ENCODE measurements at places on chromosomes 2 and 18. TPM values are rescaled to one million over a fixed set of nuclear protein-coding genes. Genes with fewer than 3 reads are reported as not detected.

Gene HOXD9
- 3.2 TPM for total RNA-seq

Gene PPP1R1C
- total RNA-seq, result 9.8 TPM

Gene PDE6D
- total RNA-seq, result 40.4 TPM

Gene SPP2
- total RNA-seq, result 0.22 TPM

Gene INPP5D
- 11.4 TPM for total RNA-seq

Gene MOGAT1
- 0.20 TPM for total RNA-seq

Gene RAB6C
- 0.44 TPM for total RNA-seq

Gene FOXD4L1
- total RNA-seq, result 0.17 TPM

Gene KATNAL2
- 7.5 TPM for total RNA-seq

Gene KIAA2012
- 1.2 TPM for total RNA-seq

Gene ZNF514
- total RNA-seq, result 31.3 TPM

DNA sequence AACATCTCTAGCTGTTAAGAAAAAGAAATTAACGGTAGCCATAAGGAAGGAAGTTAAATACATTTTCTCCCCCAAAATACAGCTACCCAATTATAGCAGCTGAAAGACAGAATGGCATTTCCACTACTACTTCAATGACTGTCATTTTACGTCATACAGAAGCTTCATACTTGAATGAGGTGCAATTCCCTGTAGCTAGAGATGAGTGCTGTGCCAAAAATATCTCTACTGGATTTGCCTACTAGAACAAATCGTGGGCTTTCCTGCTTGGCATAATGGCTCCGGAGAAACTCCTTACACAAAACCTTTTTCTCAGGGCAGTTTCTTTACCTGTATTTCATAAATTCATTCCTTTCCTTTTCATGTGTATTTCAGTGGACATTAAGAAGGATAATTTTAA, 36.3 kb upstream of the NRXN1 start:
- no peak for DNase-seq

- DNase-seq, result no peak
Observed at GRCh38 chr2:85797921-85798320, 44.1 kb downstream of the ATOH8 start.

DNA sequence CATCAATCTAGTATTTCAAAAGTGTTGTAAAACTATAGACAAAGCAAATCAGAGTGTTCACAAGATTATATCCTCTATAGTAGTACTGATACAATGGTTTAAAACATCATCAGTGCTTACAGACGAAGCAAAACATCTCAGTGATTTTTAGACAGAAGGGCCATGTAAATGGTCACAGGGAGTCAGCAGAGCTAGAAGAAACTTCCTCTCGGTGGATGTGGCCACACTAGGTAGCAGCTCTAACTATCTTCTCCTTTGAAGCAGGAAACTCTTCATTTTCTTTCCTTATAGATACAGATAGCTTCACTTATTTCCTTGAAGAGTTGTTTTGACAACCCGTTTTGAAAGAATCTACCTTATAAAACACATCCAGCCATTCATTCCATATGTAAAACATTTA, 80.4 kb upstream of the CD226 start:
- no peak for DNase-seq

DNA sequence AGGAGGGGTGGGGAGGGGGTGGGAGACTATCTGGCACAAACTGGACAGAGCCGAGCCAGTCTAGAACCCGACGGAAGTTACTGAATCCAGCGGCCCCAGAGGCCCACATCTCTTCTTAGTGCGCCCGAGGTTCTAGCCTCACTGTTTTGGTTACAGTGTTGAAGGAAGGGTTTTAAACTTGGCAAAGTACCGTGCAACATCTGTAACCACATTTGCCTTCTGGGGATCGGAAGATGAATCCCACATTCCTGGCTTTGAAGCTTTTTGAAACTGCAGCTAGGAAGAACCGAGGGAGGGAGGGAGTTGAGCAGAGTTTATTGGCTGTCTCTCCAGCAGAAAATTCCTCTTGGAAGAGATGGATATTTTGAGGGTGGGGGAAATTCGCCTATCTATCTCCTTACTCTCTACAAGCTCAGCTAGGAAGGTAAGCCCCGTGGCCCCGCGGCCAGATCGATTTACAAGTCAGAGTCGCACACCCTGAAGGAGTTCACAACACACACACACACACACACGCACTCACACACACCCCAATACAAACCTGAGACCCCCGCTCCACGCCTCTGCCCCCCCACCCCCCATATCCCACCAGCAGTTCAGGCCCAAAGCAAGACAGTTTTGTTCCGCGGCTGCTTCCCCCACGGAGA, 1.0 kb downstream of the ACVR1 start:
- peak; percentile 15 for DNase-seq

DNA sequence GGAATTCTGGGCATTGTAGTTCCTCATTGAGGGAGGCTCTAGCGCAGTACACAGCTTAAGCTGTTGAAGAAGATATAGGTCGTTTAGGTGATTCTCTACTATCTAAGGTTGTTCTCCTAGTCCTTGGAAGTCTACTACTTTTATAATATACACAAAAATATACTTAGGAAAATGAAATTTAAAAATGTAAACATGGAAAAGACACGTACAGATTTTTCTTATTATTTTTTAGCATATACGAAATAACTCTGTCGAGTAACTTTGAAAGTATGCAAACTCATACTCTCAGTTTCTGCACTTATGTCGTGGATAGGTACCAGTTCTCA, 272 bp upstream of the FASTKD1 start:
- DNase-seq, result no peak

GRCh38 chr2:196415384-196415783, 224.1 kb upstream of the CCDC150 start:
- DNase-seq, result no peak

- DNase-seq, result no peak
Observed at GRCh38 chr2:163302141-163302540, 433.7 kb downstream of the FIGN start.

GRCh38 chr2:201183365-201183727, 405 bp downstream of the CASP10 start:
- DNase-seq, result no peak

DNA sequence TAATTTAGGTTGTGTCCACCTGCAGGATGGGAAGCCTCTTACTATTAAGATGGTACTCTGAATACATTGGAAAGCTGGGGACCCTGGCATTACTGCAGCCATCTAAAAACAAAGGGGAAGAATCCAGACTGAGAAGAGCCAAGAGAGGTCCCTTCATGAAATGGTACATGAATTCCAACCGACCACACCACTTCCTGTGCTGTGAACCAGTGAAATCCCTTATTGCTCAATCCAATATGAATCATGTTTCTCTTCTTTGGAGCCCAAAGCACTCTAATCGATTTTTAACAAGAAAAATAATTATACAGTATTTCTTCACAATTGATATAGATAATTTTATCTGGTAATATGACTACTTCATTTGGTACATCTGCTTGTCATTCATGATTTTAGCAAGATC, 479.7 kb upstream of the RAB6C start:
- no peak for DNase-seq

- DNase-seq, result no peak
Observed at GRCh38 chr2:210172219-210172575, 988 bp upstream of the KANSL1L start.

- no peak for DNase-seq
Observed at GRCh38 chr18:35136248-35136647, 95.0 kb downstream of the MAPRE2 start.

- DNase-seq, result no peak
Observed at GRCh38 chr2:205086662-205087061, 541.4 kb downstream of the PARD3B start.

DNA sequence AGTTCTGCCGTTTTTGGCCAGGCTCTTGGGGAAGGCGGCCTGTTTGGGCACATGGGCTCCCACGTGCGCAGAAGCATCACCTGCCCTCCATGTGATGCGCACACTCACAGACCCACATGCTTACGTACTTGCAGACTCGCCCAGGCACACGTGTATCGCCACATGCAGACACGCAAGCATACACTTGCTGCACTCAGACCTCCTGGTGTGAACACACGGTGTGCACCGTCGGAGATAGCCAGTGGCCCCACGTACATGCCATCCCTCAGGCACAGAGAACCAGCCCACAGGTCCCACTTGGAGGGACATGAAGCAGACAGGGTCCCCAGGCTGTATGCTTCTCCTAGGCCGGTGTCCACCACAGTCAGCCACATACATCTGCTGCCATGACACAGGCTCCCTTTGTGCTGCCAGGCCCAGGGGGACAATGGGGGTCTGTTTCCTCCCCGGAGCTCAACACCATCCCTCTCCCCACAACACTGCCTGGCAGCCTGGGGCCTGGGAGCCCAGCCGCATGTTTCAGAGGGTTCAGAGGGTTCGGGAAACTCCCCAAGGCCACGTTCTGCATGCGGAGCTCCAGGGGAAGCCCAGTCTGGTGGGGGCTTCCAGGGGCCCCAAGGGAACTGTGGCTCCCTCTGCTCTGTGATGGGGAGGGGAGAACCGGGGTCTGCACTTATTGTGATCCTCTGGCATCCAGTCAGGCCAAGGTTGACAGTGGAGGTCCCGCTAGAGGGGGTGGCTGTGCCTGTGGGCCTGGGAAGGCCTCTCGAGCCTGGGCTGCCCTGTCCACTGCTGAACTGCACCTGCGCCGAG, 208.1 kb upstream of the HAAO start:
- peak; percentile 57 for DNase-seq

GRCh38 chr2:39516347-39517101, 79.4 kb upstream of the MAP4K3 start:
- no peak for DNase-seq
